Stimulated activated CD4-positive, alpha-beta T cell treated with anti-CD3 and anti-CD28 coated beads, Interleukin-4, amount 100 ng/mL, for 1 hour (primary cell): ENCODE measurements at places on chromosomes 6 and 20.
A peak's percentile ranks its signal among the peaks of the same experiment; 100 is the strongest.

- no peak for DNase-seq
Observed at GRCh38 chr6:127403636-127404035, 55.6 kb downstream of the KIAA0408 start.

GRCh38 chr20:8133310-8133768 lies 1.3 kb downstream of the PLCB1 start:
- no peak for DNase-seq

DNA sequence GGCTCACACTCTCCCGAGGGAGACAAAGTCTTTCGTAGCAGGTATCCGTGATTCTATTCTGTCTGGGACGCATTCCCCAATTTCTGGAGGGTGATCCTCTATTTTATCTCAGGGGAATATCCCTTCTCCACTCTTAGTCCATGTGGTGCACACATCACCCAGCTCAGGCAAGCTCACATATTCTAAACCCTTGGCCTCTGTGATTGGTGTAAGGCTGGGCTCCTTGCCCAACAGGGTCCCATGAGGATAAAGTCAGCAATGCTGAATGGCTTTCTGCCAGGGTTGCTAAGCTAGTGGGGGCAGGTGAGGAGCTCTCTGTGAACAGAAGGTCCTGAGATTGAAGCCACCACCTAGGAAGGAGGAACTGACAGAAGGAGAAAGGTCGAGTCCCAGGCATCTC lies 137.2 kb downstream of the CDH26 start:
- DNase-seq: no peak

DNA sequence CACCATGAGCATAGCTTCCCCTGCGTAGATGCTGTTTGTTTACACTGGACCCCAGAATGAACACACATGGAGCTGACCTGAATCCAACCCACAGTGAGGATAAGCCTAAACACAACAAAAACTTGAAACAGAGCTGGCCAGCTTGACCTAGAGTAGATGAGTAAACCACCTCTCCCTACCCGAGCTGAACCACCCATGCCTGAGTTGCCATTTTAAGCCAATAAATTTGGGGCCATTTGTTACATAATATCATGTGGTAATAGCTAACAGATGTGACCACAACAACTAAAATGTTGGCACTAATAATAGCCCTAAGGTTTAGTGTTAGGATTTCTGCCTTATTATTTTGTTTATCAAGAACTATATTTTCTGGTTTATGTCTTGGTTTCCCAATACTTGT lies 103.2 kb upstream of the GRIK2 start:
- DNase-seq: no peak

DNA sequence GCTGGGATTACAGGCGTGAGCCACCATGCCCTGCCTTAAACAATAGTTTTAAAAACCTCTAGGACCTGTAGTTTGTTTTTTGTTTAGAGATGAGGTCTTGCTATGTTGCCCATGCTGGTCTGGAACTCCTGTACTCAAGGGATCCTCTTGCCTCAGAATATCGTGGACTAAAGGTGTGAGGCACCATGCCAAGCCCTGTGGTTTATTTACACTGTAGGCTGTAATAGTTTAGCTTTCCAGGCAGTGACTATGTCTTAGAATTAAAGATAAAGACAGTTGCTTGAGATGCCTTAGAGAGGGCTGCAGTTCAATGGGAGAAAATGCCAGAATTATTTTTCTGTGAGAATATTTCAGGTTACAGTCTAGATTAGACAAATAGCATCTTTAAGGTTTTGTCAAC lies 72.9 kb downstream of the SGK1 start:
- DNase-seq: no peak

- DNase-seq: no peak
Observed at GRCh38 chr6:19204445-19204844, 632.7 kb upstream of the ID4 start.

GRCh38 chr6:159973951-159974350 lies 5.1 kb downstream of the IGF2R start:
- DNase-seq: no peak

- DNase-seq: no peak
Observed at GRCh38 chr20:2535711-2536559, 438 bp upstream of the TMC2 start.

GRCh38 chr20:15195378-15195777 lies 858.0 kb upstream of the FLRT3 start:
- no peak for DNase-seq

DNA sequence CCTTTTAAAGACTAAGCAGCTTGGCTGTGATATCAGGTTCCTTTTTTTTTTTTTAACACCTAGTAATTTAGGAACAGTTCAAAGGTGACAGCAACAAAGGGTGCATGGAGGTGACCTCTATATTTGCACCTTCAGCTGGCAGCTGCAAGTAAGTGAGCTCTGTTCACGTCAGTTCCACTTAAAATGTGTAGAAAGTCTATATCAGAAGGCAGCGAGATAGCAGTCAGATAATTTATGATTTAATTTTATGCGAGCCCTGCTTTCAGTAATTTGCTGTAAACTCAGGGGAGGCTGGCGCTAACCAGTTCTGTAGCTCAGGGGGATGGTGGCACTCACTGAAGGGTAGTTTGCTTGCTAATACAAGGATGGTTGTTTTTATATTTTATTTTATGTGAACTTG lies 602.8 kb upstream of the MMS22L start:
- DNase-seq: no peak

DNA sequence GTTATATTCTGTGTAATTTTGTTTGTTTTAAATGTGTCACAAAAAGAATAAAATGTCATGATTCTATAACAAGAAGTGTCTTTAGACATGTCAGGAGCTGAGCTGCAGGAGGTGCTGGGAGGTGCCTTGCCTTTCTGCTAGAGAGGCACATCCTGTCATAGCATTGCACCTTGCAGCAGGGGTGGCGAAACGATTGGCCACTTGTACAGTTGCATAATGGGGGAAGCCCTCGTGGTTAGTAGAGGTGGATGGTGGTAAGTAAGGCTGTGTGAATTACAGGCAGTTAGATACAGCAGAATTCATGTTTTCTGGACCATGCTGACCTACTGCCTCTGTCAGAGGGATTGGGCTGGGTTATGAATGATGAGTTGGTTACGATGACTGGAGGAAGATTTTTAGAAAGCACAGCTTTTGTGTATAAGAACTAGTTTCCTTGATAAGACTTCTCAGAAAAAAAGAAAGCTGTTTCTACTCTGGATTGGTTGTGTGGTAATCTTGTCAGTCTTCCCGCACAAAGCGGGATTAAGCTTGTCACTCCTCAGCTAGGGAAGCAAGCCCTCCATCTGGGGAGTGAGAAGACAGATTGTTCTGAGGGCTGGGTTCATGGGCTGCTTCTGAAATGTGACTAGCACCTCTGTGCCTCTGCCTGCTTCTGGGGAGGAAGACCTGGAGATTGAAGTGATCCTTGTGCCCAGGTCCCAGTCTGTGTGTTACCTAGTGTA lies 74.9 kb downstream of the FOXO3 start:
- no peak for DNase-seq

- DNase-seq: no peak
Observed at GRCh38 chr6:105745464-105746129, 340.5 kb upstream of the PRDM1 start.

- peak; percentile 10 for DNase-seq
Observed at GRCh38 chr6:150142670-150143515, at the start of gene PPP1R14C. Gene PPP1R14C, plus strand, starts transcription at chr6:150143044. Its CDS starts 149 bp downstream, at chr6:150143193.

- DNase-seq: peak; percentile 40
Observed at GRCh38 chr20:3749689-3750531, 17.4 kb downstream of the HSPA12B start.

DNA sequence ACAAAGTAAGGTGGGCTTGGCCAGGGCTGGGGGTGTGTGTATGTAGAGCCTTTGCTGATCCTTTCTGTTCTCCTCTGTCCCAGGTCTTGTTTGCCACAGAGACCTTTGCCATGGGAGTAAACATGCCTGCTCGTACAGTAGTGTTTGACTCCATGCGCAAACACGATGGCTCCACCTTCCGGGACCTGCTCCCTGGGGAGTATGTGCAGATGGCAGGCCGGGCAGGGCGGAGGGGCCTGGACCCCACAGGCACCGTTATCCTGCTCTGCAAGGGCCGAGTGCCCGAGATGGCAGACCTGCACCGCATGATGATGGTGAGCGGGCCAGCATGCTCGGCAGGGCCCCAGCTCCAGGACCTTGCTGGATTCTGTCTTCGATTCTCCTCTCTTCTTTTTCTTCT lies 6.2 kb downstream of the DXO start:
- DNase-seq: no peak

DNA sequence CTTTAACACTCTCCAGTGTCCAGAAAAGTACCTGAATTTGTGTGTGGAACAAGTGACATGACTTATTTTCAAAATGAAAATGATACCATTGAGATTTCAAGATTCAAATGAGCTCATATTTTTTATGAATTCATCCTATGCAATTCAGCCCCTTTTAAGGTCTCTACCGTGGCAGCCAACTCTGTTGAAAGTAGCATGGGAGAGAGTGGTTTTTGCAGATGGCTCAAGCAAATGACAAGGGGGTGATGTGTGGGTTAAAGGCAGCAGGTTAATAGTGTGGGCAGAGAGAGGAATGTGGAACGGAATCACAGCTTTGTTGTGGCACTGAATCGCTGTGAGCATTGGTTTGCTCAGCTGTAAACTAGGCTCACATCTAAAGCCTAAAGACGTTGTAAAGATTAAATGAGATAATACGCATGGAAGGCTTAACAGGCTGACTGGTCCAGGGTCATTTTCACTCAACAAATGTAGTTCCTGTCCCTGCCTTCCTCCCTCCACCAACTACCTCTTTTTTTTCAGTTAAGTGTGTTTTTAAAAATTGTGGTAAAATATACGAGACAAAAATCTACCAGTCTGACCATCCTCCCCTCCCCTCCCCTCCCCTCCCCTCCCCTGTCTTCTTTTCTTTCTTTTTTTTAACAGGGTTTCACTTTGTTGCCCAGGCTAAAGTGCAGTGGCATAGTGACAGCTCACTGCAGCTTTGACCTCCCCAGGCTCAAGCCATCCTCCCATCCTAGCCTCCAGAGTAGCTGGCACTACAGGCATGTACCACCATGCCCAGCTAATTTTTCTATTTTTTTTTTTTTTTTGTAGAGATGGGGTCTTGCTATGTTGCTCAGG lies 114.7 kb upstream of the ZNF217 start:
- DNase-seq: peak; percentile 24

- no peak for DNase-seq
Observed at GRCh38 chr6:153781306-153781705, 257.7 kb upstream of the OPRM1 start.

- DNase-seq: no peak
Observed at GRCh38 chr20:16760431-16761304, 12.5 kb downstream of the OTOR start.

DNA sequence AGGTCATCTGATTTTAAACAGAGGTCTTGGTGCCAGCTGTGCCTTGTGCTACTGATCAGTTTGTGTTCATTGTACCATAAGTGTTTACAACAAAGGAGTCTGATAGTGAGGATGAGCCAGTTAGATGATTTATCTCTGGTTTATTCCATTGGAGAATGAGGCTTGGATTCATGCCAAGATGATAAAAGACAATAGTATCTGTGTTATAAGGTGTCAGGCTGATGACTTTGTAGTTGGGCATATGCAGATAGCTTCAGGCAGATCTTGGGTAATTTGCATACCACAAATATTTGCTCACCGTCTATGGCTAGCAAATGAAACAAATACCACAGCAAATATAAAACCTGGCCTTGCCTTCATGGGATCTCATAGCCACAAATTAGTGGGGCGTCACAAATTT lies 43.3 kb upstream of the PHACTR2 start:
- DNase-seq: no peak

DNA sequence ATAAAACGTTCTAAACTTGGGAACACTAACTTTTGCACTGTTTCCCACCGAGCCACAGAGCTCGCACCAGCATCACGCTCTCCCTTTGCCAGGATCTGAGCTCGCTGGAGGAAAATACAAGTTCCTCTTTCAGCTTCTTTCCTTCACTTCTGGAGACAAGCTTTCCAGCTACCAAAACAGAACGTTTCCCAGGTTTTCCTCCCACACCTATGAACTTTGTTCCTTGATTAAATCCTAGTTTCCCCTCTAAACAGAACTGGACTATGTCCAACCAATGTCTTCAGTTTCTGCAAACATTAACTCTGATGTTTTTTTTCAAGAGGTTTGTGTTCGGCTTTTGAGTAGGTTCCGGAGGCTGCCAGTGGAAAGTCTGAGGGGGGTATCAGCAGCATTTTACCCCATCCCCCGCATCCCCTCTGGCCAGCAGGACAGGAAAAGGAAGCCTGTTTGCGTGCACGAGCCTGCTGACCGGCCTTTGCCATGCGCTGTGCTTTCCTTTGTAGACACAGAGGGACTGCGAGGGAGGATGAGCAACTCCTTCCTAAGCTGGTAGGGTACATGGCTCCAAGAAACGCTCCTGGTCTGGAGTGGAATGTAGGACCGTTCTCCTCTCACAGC lies 135.5 kb downstream of the LY86 start:
- DNase-seq: no peak

DNA sequence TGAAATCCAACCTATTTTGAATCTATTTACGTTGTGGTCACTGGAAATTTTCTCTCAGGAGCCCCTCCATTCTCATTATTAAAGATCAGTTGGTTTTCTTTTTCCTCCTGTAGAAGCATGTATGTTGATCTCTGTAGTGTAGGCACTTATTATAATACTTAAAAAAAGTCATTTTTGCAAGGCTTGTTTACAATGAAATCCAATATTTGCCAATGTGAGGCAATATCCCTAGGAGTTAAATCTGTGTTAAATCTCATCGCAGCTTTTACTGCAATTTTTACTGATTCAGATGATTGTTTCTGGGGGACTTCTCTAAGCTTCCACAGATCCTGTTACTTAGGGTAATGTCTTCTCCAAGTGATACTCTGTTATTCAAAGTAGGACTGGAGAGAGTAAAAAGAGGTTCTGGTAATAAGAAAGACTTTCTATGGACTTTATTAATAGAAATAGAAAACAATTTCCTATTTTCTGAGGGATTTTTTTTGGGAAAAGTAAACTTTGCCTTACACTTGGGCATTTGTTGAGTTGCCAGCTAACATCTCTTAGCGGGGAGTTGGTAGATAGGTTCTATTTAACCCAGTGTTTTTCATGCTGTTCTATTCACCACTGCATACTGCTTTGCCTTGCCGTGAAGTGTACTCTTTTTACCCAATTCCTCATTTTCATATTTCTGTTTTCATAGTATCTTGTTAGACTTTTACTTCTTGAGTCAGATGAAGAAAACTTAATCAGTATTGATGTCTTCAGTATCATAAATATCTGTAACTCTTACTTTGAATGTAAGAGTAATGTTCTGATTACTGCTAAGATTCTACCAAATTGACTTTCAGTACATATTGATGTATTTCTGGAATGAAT lies 48.6 kb downstream of the CDKAL1 start:
- no peak for DNase-seq

- no peak for DNase-seq
Observed at GRCh38 chr20:58045579-58045978, 182.9 kb downstream of the ANKRD60 start.
